ENCODE measurements at places on chromosomes 12 and 14.
A peak's percentile ranks its signal among the peaks of the same experiment; 100 is the strongest.

DNA sequence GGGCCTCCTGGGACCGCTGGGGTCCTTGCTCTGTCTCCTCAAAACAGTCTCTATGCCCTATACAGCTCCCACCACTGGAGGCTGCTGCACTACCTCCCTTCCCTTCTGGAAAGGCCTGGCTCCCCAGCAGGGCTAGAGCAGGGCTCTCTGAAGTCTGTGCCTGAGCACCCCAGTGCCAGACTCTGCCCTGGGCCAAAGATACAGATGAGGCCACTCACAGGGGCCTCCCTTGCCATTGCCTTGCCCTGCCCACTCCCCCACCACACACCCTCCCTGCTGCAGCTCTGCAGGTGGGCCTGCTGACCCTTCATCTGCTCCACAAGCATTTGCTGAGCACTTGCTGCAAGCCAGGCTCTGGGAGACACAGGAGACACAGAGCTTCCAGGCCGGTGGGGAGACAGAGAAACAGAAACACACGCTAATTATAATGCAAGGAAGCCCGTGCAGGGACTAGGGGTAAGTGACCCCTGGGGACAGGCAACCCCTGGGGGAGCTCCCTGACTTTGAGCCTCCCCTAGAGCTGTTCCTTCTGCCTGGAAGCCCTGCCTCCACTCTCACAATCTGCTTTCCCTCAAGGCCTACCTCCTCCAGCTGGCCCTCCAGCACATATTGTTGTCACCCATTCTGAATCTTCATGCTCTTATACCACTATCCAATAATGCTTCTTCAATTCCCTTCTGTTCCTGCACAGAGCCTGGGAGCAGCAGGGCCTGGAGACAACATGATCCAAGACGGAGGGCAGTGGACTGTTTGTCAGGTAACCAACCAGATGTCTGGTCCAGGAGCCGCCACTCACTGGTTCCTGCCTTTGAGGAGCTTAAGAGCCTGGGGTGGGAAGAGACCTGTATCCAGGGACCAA, 32.6 kb upstream of the PNMA1 start:
- peak; percentile 74 for DNase-seq

DNA sequence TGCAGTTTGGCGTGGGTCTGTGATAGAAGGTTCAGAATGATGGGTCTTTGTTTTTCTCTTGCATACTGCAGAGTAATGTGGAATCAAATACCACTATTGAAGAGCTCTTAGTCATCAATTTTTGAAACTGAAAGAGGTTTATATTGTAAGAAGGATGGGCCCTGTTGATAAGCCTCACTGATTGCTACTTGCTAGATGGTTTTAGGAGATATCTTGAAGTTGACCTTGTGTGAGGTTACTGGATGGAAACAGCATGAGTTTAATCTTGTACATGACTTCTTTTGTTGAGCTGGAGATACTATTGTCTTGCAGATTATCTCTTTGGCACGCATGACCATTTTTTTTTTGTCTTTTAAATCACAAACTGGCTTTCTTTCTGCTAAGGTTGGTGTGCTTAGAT, 13.8 kb downstream of the BICD1 start:
- no peak for DNase-seq

DNA sequence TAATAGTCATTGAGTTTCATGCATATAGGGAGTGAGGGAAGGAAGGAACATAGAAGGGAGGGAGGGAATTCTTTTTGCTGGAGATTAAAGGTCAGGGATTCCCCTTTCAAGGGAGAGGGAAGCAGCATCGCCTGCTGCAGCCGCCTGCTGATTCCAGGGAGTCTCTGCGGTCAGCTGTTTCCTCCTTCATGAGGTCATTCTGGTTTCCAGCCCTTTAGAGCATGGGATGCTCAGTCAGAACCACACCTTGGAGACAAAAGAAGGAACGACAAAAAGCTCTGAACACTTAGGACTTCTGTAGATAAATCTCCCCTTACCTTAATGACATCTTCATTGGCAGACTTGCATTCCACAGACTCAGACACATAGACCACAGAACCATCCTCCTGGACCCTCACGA, 923.0 kb upstream of the TMEM132C start:
- no peak for DNase-seq

GRCh38 chr12:110245369-110245772, 35.7 kb upstream of the ATP2A2 start:
- DNase-seq, result peak; percentile 66

DNA sequence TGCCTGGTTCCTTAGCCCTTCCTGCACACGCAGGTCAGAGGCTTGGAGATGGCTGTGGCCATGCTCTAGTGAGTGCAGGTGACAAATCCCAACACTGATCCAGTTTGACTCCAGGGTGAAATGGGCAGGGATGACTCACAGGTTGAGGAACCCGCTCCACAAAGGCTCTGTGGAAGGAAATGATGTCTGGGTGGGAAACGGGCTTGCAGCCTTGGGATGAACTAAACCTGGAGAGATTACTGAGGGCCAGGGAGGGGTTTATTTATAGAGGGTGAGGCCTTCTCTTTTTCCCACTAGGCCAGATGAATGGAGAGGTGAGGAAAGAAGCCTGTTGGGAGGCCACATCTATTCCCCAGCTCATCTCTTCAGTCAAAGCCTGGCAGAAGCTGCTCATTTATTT, 29.3 kb upstream of the EMP1 start:
- DNase-seq, result no peak

DNA sequence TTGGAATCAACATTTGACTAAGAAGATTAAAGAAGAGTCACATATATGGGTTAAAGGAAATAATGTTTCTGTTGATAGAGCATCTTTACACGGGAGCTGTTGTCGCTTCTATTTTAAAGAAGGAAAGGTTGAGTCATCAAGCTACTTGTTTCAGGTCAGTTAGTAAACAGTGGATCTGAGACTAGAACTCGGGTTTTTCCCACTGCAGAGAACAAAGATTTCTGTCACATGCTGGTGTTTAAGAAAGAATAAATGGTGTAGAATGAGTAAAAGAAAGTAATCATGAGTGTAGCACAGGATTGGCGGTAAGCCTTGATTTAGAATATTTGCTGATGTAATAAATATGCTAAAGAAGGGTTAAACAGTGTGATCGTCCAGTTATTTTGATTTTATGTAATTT, 455.5 kb downstream of the AEBP2 start:
- DNase-seq, result no peak
